ENCODE measurements at places on chromosomes 1 and 21.

GRCh38 chr1:54763816-54764132 lies 549 bp downstream of the PARS2 start:
- no peak for DNase-seq

GRCh38 chr1:214067397-214067796 lies 79.6 kb downstream of the PROX1 start:
- no peak for DNase-seq

- no peak for DNase-seq
Observed at GRCh38 chr1:182698971-182699370, 14.6 kb upstream of the RGS8 start.

- no peak for DNase-seq
Observed at GRCh38 chr21:14842601-14843000, 222.2 kb downstream of the NRIP1 start.

GRCh38 chr1:146019231-146020057 lies 2.1 kb downstream of the HJV start:
- DNase-seq: no peak

DNA sequence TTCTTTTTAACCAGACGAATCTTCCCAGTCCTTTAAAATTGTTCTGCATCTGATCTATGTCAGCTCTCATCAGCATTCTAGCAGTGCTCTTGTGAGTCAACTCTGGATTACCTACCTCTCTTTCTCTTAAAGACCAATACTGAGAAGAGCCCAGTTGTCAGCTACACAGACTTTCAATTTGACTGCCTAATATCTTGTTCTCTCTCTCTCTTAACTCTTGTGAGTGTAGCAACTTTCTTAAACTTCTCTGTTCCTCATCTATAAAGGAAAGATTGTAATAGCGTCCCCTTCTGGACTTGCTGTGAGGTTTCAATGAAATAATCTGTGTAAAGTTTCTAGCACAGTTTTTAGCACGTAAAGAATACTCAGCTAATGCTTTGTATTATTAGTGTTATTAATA lies 499.3 kb upstream of the ADAMTS5 start:
- DNase-seq: no peak

DNA sequence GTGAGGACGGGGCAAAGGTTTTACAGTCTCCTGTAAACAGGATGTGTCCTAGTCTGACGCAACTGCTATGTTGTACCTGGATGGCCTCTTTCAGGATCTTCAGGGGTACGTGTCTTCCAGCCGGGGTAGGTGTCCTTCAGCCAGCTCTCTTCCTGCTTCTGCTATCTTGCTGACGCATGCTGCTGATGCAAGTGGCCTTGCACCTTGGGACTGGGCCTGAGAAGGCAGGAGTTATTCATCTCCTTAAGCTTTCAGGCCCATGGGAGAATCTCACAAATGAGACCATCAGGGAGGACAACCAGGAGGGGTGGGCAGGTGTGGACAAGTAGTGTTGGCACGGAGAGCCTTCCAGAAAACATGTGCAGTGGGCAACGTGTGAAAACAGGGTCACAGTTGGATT lies 7.9 kb upstream of the SPRR1B start:
- no peak for DNase-seq

GRCh38 chr1:33232716-33233115 lies 23.6 kb upstream of the ZNF362 start:
- no peak for DNase-seq

DNA sequence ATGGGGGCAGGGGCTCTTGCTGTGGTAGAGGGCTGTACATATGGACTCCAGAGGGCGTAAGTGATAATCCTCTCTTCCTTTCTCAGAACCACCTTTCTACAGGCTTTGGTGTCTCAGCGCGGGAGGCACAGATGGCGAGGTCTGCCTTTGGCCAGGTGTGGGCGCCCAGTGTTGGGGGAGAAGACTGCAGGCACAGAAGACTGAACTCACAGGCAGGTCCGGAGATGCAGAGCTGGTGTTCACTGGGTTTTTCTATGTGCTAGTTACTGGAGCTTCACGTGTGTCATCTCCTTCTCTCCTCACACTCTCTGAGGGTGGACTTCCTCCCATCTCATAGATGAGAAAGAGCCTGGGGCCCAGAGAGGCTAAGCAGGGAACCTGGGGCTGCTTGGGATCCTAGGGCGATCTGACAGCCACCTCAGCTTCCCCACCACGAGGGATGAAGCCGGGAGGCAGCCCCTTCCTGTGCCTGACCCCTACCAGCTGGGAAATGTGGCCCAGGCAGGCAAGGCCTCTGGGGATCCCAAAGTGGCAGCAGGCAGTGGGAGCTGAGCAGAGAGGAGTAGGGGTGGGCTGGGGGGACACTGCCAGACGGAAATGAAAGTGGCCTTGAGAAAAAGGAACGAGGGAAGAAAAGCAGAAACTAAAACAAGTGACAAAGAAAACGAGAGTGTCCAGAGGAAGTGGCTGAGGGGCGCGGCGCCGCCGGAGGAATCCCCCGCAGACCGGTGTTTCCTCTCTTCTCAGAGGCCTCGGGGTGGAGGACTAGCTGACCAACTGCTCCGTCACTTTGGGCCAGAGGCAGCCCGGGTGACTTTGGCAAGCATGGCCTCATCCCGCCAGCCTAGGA lies 191.6 kb downstream of the HIVEP3 start:
- DNase-seq: no peak

GRCh38 chr1:1788646-1789431 lies 10.6 kb upstream of the NADK start:
- no peak for DNase-seq

GRCh38 chr1:55634516-55634915 lies 419.4 kb upstream of the USP24 start:
- DNase-seq: no peak

- no peak for DNase-seq
Observed at GRCh38 chr1:53324728-53325297, 3.1 kb downstream of the LRP8 start.

GRCh38 chr1:12220890-12221289 lies 8.9 kb upstream of the VPS13D start:
- no peak for DNase-seq

DNA sequence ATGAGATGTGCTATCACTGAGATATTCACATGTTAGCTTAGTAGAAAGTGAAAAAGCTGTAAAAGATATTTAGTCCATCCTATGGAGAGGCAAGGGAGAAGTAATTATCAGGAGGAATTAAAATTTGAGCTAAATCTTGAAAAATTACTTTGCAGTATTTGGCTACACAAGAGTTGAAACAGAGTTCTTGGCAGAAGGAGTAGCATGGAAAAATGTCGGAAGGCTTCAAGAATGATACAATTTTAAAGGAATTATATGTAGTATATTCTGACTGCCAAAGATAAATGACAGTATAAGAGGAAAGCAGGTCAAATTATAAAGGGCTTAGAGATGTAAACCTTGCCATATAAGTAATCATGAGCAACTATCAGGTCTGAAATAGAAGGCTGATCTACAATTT lies 518.9 kb downstream of the BRINP3 start:
- DNase-seq: no peak

GRCh38 chr1:174262349-174263241 lies 103.3 kb downstream of the RABGAP1L start:
- DNase-seq: peak; percentile 55

DNA sequence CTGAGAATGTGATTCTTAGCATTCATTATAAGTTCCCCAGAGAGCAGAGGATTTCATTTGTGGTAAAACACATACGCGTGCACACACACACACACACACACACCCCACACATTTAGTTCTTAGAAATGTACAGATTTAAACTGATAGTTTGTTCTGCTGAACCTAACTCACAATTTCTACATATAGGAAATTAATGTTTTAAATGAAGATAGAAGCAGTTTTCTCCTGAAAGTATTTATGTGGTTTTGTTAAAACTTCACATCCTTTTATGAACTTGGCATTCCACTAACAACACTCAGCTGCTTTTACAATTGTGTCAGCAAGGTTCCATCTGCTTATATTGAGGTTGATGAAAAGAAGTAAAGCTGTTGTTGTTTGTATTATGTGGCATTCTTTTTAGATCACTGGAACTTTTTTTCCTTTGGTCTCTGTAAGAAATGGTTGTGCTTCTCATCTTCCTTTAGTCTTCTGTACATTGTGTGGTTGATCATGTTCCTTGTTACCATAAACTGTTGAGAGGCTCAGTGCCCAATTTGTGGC lies 41.6 kb downstream of the AK4 start:
- no peak for DNase-seq
